Myocyte (in vitro differentiated cells): ENCODE measurements at places on chromosomes 1 and 21.

DNA sequence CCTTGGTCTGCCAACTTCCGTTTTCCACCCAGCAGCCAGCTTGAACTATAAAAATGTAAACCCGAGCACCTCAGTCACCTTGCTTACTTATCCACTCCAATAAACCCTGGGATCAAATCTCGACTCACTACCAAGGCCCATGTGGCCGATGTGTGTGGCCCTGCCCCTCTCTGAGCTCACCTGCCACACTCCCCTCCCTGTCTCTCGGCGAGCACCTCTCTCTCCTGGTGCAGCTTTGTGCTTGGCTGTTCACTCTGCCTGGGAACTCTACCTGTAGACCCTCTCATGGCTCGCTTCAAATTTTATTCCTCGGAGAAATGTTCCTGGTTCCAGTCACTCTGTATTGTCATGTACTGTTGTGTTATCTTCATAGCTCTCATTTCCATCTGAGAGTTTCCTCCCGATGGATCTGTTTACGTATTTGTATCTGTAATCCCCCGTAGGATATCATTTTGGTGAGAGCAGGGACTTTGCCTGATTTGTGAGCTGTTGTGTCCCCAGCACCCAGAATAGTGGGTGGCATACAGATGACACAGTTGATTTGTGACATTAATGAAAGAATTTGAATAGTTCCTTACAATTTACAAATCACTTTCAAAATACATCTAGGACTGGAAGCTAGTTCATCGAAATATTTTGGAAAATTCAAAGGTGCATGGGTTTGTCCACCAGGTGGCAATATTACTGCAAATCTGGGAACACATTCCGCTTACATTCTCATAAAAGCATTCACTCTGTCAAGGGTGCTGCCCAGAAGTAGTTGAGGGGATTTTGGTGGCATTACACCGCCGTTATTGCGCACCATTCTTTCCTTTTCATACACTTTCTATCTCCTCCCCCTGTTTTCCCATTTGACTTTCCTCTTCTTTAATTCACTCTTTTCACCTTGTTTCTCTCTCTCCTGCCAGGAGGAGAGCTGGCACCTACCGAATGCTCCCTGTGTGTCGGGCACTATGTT, 95.3 kb downstream of the ABCA4 start:
- DNase-seq, result peak; percentile 75

DNA sequence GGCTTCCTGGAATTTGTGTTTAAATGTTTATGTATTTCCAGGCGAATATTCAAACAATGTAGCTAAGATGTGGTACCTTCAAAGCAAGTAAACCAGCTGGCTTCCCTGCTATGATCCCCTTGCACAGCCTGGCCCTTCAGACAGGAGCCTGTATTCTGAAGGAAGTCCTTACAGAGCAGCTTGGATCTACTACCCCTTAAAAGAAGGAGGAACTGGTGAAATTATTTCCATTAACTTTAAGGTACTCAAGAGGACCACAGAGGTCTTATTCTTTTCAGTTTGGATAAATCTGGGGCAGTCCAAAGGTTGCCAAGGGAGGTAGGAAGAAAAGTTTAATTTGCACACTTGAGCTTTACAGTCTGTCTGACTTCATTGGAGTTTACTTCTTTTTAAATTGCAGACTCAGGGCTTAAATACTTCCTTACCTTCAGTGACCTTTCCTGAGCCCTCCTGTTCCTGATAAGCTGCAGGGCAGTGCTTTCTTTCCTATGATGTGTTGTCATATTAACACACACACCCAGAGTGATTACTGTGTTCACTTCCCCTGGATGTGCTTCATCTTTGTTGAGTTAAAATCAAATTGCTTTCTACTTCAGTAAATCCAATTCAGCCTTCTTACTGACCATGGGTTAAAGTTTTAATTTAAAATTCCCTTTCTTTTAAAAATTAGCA, 40.5 kb downstream of the DISC1 start:
- DNase-seq, result no peak

GRCh38 chr21:31911138-31911907, 38.5 kb downstream of the HUNK start:
- no peak for DNase-seq

DNA sequence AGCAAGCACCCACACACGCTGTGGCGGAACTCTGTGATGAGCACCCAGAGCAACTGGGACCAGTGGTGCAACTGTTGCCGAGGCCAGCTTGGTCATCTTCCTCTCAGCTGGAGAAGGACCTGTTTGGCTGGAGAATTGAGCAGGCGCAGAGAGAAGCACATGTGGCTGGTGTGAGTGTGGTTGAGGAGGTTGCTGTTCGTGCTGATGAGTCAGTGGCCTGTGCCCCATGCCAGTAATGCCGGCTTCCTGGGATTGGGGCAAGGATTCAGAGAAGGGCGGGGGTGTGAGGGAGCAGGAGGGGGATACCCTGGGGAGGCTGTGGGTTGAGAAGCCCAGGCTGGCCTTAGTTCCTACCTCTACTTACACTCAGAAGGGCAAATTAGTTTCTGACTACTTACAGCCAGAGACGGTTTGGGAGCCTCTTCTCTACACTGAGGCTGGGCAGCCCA, 57.5 kb upstream of the EPS8L3 start:
- peak; percentile 99 for DNase-seq

DNA sequence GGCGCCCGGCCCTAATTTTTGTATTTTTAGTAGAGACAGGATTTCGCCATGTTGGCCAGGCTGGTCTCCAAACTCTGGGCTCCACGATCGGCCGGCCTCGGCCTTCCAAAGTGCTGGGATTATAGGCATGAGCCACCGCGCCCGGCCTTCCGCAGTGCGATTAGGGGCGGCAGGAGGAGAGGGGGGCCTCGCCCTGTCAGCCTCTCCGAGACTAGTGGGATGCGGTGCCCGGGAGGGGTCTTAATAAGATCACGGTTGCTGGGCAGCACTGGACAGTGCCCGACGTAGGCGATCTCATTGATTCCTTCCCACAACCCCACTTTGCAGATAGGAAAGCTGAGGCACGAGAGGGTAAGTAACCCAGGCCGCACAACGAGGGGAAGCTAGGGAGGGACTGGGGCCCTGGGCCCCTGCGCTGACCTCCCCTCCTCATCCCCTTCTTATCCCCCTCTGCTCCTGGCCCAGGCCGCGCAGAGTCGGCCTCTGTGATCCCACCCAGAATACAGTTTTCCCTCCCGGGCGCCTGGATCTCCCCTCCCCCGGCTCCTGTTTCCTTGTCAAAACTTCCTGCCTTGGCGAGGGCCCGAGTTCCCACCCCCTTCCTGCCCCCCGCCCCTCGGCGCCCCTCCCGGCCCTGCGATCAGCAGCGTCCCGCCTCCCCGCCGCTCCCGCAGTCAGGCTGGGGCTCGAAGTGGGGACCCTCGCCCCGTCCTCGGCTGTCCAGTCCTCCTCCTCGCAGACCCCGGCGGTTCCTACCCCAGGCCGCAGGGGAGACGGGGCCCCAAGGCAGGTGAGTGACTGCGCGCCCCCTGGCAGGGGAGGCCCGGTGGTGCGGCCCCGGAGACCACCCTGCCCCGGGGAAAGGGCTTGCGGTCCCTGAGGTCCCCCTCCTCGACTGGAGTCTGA, at the start of gene PEAR1:
PEAR1 (plus strand) TSS at position 671 of the 906 bp plus-strand sequence. CDS start 10,209 bp downstream, outside the sequence.
- DNase-seq, result no peak

DNA sequence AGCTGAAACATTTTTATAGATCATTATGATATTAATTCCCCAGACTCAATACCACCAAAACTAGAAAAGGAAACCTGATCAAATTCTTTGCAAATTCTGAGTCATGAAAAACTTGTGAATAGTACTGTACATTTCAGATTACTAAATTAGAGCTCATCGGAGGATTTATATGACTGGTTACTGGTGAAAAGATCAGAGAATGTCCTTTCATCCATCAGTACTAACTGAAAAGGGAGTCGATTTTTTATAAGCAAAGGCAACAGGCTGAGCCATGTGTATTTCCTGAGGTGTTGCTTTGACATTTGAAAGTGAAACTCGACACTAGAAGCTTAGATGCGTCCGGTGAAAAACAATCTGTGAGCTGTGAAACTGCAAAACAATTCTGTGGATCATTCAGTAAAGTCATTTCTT, 155.7 kb downstream of the TNFSF18 start:
- DNase-seq, result peak; percentile 36

GRCh38 chr1:176205332-176205914, 1.7 kb downstream of the COP1 start:
- DNase-seq, result no peak

GRCh38 chr1:40645118-40645680, 20.3 kb downstream of the RIMS3 start:
- DNase-seq, result no peak

GRCh38 chr1:236868625-236869467, 73.8 kb downstream of the MTR start:
- DNase-seq, result peak; percentile 46

- no peak for DNase-seq
Observed at GRCh38 chr1:959731-960362, 537 bp upstream of the KLHL17 start.

DNA sequence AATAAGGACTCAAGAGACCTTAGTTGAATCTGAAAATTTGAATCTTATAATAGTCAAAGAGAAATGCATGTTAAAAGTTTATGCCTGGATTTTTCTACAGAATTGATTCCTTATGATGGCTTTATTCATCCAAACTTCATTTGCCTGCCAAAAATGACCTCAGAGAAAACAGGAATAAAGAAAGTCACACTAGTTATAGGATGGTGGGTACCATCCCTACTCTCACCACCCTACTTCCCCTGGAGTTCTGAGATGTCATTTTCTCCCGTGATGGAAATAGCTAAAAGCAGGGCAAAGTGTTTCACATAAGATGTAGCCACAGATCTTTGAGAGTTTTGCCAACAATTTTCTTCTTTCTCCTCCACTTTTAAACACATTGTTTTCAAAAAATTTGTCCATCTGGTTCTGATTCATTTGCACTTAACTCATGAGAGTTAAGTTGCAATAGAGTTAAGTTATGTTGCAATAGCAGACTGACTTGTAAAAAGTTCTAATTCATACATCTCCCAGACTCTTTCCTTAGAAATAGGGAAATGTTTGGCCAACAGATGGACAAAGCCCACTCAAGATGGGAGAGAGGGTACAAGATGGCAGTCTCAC, 384.6 kb downstream of the PLPP3 start:
- DNase-seq, result no peak

- no peak for DNase-seq
Observed at GRCh38 chr1:91503975-91504530, 3.4 kb downstream of the CDC7 start.

- no peak for DNase-seq
Observed at GRCh38 chr21:32955311-32956060, 70.2 kb upstream of the OLIG2 start.

GRCh38 chr1:82329226-82329625, 528.5 kb downstream of the ADGRL2 start:
- DNase-seq, result no peak

DNA sequence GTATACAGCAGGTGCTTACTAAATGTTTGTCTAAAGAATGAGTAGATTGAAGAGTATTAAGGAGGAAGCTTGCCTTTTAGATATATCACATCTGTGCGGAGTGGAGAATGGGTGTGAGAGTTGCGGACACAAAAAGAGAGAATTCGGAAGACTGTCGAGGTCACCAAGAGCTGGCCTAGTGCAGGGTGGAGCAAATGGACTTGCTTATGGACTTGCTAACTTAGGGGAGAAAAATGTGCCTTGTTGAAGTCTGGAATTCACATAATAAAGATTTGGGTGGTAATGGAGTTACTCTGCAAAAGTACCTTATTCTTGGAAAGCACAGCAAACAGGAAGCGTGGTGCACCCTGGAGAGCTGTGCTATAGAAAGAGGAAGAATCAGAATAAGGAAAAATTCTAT, 361.7 kb downstream of the PRDM2 start:
- DNase-seq, result no peak

DNA sequence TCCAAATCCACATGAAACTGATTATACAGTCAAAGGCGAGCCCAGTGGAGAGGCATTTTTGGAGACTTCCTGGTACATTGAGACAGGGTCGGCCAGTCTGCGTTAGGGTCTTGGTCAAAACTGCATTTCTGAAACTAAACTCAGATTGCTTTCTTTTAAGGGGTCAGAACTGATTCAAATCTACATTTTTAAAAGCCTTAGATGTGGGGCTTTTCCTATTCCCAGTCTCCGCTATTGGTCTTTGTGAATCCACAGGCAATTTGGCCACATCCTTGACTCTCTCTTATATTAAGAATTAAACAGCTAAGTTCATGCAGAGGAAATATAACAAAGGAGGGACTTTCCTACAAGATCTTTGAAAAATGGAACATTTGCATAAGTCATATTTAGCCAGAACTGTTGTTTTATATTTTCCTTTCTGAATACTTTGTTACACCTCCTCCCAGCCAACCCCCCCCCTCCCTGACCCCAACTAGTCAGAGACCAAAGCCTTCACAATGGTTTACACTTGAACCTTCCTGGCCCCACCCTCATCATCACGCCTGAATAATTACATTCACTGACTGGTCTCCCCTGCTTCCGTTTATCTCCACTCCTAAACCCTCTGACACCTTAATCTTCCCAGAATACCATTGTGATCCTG, 30.9 kb downstream of the SELL start:
- DNase-seq, result no peak

- DNase-seq, result no peak
Observed at GRCh38 chr1:205739348-205740160, 10.4 kb downstream of the NUCKS1 start.

GRCh38 chr1:56462209-56462608, 117.2 kb downstream of the PLPP3 start:
- no peak for DNase-seq

DNA sequence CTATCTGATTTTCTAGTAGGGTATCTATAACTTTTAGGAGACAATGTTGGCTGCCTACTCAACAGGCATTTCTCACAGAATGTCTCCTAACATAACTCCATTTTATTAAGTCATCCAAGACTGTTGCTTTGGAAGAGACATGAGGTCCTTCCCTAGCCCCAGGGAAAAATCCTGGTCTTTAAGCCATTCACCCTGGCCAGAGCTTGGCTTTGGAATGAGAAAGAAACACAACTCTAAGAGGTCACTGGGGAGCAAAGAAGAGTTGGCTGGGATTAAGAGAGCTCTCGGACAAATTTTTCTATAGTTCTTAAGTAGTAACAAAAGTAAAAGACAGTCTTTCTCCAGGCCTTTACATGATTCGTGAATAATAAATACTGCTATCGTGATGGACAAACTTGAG, 57.9 kb downstream of the PCNX2 start:
- DNase-seq, result no peak

DNA sequence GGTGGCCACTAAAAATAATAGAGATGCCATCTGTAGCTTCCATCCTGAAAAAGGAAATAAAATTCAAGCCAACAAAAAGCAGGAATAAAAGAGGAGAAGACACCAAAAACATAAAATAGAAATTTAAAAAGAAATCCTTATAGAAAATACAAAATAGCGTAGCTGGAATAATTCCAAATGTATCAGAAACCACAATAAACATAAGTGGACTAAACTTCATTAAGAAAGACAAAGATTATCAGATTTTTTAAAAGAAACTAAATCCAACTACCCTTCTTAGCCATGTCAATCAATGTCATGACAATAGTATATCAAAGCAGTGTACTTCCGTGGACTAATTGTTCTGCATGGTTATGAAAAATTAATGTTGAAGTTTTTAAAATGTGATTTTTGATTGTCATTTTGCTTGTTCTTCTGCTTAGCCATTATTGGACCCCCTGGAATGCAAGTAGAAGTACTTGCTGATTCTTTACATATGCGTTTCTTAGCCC, 13.2 kb downstream of the IL10RB start:
- DNase-seq, result no peak

GRCh38 chr1:50332941-50333594, 90.2 kb downstream of the DMRTA2 start:
- DNase-seq, result peak; percentile 18
